ENCODE measurements at places on chromosomes 1 and 21.

DNA sequence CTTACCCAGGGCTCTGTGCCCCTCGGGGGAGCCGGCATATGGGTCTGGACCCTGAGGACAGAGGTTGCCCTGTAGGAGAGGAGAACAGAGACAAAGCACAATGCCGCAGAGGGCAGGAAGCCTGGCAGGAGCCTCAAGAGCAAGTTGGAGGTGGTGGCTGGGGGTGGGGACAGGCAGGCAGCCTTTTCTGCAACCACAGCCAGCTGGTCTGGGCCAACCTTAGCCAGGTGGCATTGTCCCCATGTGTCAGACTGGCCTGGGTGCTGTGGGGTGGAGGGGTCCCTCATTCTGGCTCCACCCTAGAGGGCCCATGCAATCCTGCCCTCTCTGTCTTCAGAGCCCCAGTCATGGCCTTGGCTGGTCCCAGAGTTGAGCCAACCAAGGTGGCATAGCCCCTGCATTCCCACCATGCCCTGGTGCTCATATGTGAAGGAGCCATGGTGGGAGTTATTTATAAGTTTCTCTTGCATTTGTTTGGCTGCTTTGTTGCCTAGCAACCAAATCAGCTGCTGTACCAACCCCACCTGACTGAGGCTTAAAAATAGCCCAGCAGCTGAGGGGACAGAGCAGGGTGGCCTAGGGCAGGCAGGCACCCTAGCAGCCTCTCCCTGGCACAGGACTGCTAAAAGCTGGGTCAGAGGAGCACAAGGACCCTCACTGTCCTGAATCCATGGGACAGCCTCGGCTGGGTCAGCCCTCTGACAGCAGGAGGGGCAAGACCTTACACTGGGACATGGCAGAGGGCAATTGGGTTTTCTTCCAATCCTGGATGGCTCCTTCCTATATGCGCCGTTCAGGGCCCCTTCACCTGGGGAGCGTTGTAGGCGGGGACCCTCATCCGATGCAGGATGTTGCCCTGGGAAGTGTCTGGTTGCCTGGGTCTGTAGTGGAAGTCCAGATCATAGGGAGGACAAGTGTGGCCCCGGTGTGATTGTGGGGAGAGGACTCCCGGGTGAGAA lies 19.5 kb downstream of the MAP7D1 start:
- peak; percentile 48 for DNase-seq

DNA sequence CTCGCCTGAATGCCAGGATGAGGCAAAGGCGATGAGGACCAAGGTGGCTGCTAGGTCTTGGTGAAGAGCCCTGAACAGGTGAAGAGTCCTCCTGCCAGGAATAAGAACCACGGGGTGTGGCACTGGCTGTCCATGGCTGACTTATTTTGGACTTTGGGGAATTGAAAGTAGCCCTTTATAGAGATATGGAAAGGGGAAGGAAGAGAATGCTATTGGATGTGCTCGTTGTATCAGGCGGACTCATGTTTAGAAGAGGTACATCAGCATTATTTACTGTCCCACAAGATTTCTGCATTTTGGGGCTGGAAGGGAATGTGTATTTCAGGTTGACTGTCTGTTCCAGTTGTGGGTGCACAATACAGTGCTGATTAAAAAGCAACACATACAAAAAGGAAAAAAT lies 465.8 kb downstream of the DSCAM start:
- DNase-seq, result no peak

GRCh38 chr1:86201311-86201710 lies 44.7 kb upstream of the COL24A1 start:
- DNase-seq, result no peak

GRCh38 chr1:80509965-80510522 lies 1290.7 kb upstream of the ADGRL2 start:
- DNase-seq, result no peak

DNA sequence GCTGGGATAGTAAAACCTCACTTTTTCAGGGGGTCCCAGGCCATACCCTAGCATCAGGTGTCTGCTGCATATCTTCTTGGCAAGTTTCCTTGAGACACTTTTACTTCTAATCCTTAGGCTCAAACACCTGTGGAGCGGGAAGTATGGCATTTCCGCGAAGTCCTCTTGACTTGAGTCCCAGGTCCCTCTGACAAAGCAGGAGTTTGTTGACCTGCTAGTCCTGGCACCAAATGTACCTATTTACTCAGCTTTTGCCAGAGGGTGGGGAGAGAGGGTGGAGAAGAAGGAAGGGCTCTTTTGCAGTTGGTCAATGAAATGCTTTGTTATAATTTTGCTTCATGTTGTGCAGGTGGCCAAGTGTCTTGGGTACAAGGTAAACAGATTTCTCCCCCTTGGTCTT lies 59.7 kb downstream of the CLIC6 start:
- DNase-seq, result no peak

DNA sequence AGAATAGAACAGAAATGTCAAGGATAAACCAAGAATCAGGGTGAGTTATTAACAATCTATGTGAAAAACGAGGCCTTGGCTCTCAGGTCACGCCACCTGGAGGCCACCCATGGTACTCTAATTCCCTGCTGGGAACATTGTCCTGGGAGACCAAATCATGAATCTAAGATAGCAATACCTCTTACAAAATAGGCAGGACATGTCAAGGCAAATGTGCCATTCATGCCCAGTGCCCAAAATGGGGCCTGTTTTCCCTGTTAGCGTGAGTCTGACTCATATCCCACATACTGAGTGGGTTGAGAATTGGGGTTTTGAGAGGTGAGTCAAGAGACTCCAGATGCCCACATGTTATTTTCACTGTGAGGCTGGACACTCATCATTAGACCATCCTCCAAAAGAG lies 380.8 kb downstream of the HHIPL2 start:
- DNase-seq, result peak; percentile 68

DNA sequence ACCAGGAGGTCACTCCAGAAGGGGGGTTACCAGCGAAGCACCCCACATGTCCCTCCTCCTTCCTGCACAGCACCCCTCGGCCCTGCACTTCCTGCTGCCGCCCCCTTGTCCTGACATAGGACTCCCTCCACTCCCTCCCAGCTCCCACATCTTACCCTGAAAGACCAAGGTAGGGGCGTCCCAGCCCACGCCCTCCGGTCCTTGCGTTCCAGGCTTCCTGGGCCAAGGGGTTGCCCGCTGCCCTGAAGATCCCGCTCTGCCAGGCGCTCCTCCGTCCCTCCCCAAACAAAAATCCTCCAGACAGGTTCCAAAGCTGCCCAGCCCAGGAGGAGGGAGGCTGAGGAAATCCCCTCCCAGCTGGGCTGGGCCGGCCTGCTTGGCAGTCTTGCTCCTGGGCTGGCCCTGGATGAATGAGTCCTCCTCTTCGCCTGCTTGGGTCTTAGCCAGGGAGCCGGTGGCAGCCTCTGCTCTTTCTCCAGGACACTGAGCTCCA lies at the start of gene RHBDL2:
RHBDL2 (minus strand) TSS at position 304 of the 493 bp plus-strand sequence. CDS start 22,618 bp downstream, outside the sequence.
- peak; percentile 39 for DNase-seq

- DNase-seq, result no peak
These were observed 351.5 kb downstream of the PLPP3 start for GRCh38 chr1:56227886-56228285.

- no peak for DNase-seq
These were observed 165.0 kb upstream of the ARHGEF16 start for GRCh38 chr1:3289502-3289901.

- DNase-seq, result no peak
These were observed 249.9 kb downstream of the NFIA start for GRCh38 chr1:61332196-61332753.

- DNase-seq, result no peak
These were observed 115.1 kb upstream of the GJB5 start for GRCh38 chr1:34639701-34640100.

DNA sequence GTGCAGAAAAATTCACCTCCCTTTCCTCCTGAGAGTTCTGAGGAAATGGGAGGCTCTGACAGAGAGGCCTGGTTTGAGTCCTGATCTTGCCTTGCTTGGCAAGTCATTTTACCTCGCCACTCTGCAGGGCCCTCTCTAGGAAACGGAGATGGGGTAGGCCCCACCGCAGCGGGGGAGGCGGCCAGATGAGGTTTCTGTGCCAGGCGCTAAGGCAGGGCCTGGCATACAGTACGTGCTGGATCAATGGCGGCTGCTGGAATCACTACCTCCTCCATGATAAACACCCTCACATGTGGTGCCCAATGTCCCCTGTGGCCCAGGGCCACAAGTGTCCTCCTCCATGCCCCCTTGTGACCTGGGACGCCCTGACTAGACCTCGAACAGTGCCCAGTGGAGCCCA lies 499 bp upstream of the PLEKHG5 start:
- DNase-seq, result no peak

GRCh38 chr1:245591346-245592188 lies 436.8 kb downstream of the KIF26B start:
- no peak for DNase-seq

DNA sequence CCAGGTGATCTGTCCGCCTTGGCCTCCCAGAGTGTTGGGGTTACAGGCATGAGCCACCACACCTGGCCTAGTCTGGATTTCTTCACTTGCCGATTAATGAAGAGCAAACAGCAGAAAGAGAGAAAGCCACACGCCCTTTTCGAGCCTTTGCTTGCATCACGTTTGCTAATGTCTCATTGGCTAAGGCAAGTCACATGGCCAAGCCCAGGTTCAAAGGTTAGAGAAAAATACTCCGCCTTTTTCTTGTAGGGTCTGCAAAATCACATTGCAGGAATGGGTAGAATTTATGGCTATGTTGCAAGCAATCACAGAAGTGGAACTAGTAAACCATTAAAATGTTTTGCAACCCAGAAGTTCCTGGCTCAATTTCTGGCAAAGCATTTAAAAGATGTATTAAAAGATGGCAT lies 26.8 kb upstream of the BACH1 start:
- DNase-seq, result peak; percentile 76

DNA sequence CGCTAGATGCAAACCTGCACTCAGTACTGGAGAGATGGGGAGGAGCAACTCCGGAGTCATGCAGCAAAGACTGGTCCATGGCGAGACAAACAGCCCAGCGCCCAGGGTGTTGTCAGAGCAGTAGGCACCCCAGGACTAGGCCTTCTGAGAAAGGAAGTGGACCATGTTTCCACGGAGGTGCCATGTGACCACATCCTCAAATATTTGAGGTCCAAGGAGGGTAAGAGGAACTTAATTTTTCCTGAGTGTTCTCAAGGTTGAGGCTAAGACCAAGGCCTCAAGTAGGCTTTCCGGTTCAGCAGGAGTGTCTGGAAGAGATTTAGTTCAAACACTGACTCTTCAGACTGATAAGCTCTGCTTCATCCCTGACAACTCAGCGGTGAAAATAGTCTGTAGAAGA lies 186.2 kb downstream of the RHOU start:
- DNase-seq, result no peak

DNA sequence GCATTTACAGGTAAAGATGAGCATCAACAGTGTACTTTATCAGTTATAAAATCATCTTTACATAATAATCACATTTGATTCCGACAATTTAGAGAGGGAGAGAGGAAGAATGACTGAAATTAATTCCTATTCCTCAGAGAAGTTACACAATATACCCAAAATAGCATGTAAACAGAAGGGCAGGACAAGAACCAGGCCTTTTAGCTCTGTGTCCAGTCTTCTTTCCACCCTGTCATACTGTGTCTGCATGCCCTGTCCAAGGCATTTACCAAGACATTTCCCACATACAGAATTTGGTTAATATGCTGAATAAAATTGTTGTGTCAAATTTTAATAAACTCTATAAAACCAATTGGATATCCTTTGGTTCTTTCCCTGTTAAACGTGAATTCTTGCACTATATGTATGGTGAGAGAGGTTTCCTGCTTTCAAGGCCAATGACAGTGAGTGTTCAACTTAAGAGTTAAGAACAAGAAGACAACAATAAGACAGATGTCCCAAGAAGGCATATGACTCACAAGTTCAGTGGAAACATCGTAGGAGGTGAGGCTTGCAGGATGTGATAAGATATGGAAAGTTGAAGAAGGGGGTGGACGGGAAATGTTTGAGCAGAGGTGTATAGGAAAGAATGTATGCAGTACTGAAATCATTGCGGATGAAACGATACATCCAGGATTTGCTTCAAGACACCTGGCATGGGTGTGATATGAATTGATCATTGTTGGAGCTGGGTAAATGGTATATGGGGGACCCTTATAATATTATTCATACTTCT lies 20.8 kb downstream of the LRRC8B start:
- peak; percentile 43 for DNase-seq

DNA sequence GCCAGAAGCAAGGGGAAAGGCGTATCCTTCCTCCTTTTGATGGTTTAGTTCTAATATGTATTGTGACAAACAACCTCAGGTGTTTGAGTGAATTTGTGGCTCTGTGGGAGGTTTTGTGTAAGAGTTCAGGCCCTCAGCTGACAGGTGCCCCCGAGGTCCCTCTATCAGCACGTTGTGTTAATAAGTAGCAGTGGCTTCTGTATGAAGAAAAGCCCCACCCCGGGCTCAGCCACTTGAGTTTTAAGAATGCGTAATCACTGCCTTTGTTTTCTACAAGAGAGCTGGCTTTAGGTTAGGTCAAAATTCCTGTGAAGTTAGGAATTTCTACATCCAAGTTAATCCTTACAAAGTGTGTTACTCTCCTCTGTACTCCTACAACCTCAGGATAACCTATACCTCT lies 92.4 kb upstream of the PGBD5 start:
- DNase-seq, result no peak

- no peak for DNase-seq
These were observed 158.8 kb downstream of the KIF26B start for GRCh38 chr1:245313576-245313975.

DNA sequence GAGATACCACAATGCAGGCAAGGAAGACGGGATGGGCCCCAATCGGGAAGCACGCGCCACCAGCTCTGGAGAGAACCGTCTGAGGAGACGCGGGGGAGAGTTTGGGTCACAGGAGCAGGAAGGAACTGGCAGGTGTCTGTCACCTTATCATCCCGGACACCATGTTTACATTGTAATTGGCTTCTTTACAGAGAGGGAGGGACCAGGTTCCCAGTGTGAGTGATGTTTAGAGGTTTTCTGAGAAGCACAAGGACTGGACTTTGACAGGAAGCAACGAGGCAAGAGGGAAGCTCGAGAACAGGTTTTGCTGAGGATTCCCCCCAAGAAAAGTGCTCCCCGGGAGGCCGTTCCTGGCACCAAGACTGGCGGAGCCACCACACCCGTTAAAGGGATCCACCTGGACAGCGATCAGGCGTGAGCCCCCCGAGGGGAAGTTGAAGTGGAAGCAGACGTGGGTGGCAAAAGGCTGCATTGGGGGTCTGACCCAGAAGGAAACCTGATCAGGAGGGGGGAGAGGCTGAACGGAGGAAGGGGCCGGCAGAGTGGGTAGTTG lies 957 bp downstream of the EPS15 start:
- peak; percentile 75 for DNase-seq

DNA sequence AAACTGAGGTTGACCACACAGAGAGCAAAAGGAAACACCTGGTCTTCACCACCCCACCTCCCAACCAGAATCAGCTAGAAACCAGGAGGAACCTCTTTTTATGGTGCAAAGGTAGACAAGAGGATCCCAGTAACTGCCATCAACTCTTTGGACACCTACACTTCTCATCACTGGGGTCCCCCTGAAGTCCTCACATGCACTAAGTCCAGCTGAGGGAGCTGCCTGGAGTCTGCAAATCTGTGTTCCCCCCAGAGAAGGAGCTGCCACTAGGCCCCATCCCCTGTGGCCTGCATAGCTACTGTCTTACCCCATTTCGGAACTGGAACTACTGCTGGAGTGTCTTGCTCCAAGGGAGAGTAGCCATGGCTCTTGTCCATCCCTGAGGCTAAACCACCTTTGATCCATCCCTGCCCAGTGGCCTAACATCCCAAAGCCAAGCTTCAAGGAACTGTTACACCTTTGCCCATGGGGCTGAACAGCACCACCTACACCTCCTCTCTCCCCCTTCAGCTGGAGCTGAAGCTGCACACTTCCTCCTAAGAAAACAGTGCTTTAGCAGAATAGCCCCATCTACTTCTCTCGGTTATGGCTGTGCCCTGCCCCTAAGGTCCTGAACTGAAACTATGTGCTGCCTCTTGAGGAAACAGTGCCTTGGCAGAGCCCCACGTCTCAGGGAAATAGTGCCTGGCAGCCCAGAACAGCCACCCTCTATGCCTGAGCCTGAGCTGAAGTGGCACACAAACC lies 85.4 kb upstream of the CD53 start:
- DNase-seq, result no peak

Data from adipocyte (in vitro differentiated cells).